Stimulated activated effector memory CD8-positive, alpha-beta T cell treated with anti-CD3 and anti-CD28 coated beads, Interleukin-12 subunit alpha, Interleukin-12 subunit beta, amount 100 ng/mL, for 72 hours (primary cell): ENCODE measurements at places on chromosomes 2 and 18.
A peak's percentile ranks its signal among the peaks of the same experiment; 100 is the strongest.

DNA sequence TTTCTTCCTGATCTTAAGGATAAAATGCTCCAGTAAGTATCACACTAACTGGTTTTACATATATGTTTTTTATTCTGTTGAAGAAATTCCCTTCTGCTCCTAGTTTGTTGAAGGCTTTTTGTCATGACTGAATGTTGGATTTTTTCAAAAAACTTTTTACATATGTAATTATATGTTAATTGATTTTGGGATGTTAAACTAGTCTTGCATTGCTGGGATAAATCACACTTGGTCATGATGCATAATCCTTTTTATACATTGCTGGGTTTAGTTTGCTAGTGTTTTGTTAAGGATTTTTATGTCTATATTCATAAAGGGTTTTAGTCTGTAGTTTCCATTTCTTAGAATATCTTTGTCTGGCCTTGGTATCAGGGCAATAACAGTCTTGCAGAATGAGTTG is 65.6 kb upstream of the TXNDC2 start:
- DNase-seq, result no peak

- DNase-seq, result no peak
These were observed 26.9 kb upstream of the DTNB start for GRCh38 chr2:25700221-25700660.

DNA sequence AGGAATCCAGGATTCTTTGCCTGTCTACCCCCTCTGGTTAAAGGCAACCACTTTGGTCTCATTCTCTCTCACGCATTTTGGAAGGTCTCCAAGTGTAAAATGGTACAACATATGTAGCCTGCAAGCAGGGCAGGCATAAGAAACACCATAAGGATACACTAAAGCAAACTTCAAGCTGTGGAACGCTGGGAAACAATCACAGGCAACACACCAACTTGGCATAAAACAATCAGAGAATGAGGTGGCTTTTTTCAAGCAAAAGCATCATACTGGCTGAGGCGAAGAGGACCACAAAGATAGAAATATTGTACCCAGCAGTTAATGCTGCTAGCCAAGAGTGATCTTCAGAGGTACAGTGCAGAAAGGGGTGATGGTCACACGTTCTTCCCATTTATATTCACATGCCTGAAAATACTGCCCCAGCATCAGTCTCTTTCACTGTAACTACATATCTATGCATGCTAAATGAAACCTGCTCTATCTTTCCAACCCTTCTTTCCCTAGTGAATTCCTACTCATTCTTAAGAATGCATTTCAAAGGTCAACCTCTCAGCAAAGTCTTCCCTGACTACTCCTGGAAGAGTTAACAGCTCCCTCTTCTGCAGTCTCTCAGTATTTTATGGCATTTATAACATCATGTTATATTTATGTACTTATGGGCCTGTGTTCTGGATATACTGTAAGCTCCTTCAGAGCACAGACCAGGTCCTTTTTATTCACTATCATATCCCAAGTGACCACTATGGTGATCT is 71.9 kb upstream of the GALNT5 start:
- no peak for DNase-seq

DNA sequence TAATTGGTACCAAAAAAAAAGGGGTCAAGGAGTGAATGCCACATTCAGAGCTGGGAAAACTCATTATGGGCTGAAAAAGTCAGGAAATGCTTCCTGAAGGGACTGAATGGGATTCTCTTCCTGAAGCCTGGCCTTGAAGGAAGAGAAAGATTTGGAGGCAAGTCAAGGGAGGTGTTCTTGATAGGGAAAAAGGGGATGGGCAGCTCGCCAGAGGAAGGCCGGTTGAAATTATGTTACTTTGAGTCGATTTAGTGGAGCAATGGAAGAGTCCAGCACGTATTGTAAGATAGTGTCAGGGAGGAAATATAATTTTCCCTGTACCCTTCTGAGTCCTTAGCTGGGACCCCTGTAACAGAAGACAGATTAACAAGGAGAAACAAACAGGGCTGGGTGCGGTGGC is 115.3 kb upstream of the STPG4 start:
- DNase-seq, result no peak

DNA sequence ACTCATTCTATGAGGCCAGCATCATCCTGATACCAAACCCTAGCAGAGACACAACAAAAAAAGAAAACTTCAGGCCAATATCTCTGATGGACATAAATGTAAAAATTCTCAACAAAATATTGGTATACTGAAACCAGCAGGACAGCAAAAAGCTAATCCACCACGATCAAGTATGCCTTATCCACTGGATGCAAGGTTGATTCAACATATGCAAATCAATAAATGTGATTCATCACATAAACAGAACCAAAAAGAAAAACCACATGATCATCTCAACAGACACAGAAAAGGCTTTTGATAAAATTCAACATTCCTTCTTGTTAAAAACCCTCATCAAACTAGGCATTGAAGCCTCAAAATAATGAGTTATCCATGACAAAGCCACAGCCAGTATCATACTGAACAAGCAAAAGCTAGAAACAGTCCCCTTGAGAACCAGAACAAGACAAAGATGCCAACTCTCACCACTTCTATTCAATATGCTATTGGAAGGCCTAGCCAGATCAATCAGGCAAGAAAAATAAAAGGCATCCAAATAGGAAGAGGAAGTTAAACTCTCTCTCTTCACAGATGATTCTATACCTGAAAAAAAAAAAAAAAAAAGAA is 45.3 kb downstream of the RTTN start:
- no peak for DNase-seq

- no peak for DNase-seq
These were observed 52.0 kb downstream of the STAT1 start for GRCh38 chr2:190961918-190962487.

- DNase-seq, result peak; percentile 44
These were observed at the start of gene DOCK10 for GRCh38 chr2:225041851-225042799. Gene DOCK10, minus strand, starts transcription at chr2:225042468. Its CDS starts 94 bp downstream, at chr2:225042374.

DNA sequence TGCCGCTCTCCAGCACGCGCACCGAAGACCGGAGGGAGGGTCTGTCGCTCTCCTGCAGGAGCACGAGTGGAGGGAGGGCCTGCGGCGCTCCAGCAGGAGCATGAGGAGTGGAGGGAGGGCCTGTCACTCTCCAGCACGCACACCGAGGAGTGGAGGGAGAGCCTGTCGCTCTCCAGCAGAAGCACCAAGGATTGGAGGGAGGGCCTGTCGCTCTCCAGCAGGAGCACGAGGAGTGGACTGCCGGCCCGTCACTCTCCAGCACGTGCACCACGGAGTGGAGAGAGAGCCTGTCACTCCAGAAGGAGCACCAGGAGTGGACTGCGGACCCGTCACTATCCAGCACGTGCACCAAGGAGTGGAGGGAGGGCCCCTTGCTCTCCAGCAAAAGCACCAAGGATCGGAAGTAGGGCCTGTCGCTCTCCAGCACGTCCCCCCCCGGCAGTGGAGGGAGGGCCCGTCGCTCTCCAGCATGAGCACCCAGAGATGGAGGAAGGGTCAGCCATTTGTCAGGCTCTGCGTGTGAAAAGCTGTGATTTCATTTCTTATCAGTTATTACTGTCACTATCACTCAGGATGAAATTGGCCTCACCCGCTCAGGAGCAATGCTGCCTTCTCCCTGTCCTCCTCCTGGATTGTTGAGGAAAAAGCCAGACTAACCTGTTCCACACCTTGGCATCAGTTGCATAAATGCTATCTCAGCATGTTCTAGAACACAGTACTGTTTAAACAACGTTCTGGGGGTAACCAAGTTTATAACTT is 35.9 kb downstream of the ADI1 start:
- no peak for DNase-seq
